ENCODE measurements at places on chromosomes 1 and 21. TPM values are rescaled to one million over a fixed set of nuclear protein-coding genes. Genes with fewer than 3 reads are reported as not detected.

The FMOD gene
- total RNA-seq: not detected

The TMEM81 gene
- total RNA-seq: 3.4 TPM

The ST6GALNAC5 gene
- not detected for total RNA-seq

The DMRTA2 gene
- total RNA-seq: not detected

The NR1I3 gene
- total RNA-seq: not detected

The FCAMR gene
- total RNA-seq: not detected

All from CD8-positive, alpha-beta T cell (primary cell).